ENCODE measurements at places on chromosomes 6 and 20.

- DNase-seq: no peak
Observed at GRCh38 chr20:43682446-43682845, 15.5 kb downstream of the MYBL2 start.

DNA sequence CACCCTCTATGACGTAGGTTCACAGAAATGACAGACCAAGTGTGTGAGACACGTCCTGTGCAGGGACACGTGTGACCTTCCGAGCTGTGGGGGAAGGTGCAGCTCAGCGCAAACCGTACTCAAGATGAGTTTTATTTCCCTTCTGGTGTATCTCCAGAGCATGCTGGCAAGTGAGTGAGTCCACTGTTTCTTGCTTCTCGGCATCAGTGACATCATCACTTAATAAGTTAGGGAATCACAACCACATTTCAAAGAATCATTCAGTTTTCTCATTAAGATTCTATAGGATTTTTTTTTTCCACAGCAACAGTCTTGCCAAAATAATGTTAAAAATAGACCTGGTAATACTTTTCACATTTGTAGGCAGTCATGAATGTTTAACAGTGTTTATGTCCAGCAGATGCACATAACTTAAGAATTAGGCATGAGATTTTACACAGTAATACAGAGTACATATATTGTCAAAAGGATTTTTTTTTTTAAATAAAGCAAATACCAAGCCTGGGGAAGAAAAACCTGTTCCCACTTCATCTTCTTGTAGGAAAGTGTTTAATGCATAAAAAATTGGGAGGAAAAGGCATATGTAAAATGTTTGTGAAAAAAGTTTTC is 417.8 kb downstream of the CDC5L start:
- no peak for DNase-seq

DNA sequence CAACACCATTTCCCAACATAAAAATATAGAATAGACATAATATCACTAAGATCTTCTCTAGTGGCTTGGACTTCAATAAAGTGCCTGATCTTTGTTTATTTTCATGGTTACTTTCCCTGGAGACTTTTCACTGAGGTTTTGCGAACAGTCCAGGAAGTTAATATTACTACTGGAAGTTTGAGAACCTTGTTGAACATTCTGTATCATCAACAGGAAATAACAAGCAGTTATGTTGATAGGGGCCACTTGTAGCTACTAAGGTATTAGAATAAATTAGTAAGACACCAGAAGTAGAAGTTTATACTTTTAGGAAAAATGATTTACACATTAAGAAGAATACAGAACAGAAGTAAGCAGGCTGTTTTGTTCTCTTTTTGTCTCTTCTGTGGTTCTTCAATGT is 180.2 kb downstream of the TFAP2B start:
- no peak for DNase-seq

- DNase-seq: no peak
Observed at GRCh38 chr20:25017257-25017803, 24.8 kb upstream of the APMAP start.

- DNase-seq: no peak
Observed at GRCh38 chr6:44129841-44130322, 2.5 kb downstream of the TMEM63B start.

DNA sequence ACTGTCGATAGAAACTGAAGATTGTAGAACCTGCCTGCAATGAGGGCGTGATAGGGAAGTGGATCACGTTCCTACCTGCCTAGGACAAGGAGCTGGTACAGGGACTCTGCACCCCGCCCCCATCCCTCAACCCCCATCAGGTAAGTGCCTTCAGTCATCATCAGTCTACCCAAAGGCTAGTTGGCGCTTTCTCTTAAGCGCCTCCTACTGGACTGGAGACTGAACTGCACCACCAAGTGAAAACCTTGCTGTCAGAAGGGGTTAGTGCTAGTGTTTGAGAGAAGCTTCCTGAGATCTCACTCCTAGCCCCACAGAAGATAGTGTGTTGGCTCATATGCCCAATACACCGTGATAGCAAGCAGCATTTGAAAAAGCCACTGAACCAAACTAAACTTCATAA is 706.5 kb upstream of the MAN1A1 start:
- peak; percentile 10 for DNase-seq

GRCh38 chr6:157823528-157824370 is 703 bp downstream of the SNX9 start:
- peak; percentile 76 for DNase-seq

GRCh38 chr20:59723607-59724456 is 119.5 kb downstream of the PHACTR3 start:
- DNase-seq: no peak

DNA sequence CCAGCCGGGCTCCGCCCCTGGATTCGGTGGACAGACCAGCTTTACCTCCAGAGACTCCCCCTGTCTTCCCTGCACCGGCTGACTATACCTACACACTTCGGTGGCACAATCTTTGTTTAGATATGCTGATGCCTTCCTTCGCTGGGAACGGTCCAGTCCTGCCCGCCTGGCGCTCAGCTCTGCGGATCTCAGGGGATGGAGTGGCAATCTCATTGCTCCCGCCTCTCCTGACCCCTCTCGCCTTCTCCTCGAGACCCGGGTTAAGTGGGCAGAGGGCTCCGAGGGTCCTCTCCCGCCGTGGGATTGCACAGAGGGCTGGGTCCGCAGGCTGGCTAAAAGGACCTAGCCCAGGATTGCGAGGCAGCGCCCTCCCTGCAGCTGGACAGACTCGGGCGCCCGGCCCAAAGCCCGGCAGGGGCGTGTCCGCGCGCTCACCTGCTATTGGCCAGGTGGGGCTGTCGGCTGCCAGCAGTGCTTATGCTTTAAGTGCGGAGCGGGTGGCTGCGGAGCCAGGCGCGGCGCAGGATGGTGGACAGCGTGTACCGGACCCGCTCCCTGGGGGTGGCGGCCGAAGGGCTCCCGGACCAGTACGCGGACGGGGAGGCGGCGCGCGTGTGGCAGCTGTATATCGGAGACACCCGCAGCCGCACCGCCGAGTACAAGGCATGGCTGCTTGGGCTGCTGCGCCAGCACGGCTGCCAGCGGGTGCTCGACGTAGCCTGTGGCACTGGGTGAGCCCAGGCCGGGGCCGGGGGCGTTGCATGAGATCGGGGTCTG is at the start of gene GNMT:
GNMT (plus strand) TSS at position 512 of the 777 bp plus-strand sequence; CDS start at position 526, 14 bp downstream.
- peak; percentile 27 for DNase-seq

GRCh38 chr6:157965387-157965786 is 16.3 kb upstream of the SYNJ2 start:
- DNase-seq: no peak

- DNase-seq: no peak
Observed at GRCh38 chr6:33990061-33990541, 155.8 kb downstream of the GRM4 start.

DNA sequence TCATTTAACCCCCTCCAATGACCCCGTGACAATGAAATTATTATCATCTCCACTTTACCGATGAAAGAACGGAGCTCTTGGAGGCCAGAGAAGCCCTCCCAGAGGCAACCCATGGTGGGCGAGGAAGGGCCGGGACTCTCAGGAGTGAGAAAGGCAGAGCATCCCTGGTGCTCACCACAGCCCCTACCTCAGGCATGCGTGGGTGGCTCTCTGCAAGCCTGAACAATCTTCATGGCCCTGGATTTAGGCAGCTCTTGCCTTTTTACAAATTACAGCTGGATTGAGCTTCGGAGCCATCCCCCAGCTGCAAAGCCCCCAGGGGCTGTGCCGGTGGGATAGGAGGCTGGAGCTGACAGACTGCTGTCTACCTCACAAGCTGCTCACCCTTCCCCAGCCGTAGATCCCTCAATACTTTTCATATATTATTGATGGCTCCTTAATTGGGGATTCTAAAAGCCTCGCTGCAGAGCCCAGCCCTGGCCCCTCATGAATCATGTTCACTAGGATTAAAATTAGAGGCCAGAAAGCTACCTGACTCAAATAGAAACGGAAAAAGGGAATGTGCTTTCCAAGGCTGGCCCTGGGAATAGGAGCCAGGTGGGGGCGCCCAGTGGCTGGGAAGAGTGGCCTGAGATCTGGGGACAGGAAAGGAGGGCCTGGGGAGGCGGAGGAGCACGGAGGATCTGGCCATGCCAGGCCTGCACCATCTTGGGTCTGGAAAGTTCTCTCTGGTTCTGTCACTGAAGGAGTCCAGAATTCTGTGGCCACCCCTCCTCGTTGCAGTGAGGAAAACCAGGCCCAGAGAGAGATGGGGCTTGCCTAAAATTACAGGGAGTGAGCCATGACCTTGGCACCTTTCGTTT is 29.1 kb downstream of the CPNE5 start:
- no peak for DNase-seq

DNA sequence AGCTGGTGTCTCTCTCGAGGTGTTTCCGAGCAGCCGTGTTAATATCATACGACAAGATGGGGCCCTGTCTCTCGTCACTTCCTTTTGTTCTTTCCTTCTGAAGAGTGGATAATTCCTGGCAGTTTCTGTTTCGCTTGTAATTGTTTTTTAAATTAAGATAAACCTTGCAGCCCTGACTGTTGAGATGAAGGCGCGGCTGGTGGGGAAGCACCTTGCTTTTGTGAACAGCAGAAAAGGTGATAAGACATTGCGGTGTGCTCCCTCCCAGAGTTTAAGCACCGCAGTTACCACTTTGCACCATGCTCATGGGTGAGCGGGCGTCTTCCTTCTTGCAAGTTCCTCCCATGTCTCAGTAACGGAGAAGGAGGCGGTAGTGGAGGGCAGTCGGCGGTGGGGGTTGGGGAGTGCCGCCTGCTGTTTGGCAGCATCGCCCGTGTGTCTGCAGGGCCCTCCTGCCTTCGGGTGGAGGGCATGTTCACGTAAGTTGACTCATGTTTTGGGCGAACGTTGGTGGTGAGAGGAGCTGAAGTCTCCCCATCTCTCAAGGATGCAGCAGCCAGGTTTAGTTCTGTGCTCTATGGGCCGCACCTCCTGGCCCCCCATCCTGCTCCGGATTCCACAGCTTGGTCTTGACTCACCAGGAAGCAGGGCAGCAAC is 345.9 kb downstream of the TAF4 start:
- peak; percentile 41 for DNase-seq

DNA sequence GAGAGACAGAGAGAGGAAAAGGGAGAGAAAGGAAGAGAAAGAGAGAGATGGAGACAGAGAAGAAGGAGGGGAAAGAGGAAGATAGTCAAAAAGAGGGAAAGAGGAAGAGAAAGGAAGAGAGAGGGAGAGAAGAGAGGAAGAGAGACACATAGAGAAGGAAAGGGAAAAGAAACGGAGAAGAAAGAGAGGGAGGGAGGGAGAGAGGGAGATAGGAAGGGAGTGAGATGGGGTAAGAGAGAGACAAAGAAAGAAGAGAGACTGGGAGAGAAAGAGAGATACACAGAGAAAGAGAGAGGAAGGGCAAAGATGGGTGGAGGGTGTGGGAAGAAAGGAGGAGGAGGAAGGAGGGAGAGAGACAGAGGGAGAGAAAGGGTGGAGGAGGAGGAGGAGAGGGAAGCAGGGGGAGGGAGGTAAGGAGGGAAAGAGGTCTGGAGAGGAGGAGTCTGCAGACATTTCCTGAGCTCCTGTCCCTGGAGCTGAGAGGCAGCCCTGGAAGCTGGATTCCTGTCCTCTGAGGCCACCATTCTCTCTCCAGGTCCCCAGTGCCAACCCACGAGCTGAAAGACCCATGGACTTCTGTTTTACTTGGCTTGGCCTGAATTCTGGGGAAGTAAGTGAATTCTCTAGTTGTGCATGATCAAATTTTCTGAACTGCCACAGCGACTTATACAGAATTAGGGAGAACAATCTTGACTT is 9.9 kb downstream of the FOXF2 start:
- DNase-seq: no peak

DNA sequence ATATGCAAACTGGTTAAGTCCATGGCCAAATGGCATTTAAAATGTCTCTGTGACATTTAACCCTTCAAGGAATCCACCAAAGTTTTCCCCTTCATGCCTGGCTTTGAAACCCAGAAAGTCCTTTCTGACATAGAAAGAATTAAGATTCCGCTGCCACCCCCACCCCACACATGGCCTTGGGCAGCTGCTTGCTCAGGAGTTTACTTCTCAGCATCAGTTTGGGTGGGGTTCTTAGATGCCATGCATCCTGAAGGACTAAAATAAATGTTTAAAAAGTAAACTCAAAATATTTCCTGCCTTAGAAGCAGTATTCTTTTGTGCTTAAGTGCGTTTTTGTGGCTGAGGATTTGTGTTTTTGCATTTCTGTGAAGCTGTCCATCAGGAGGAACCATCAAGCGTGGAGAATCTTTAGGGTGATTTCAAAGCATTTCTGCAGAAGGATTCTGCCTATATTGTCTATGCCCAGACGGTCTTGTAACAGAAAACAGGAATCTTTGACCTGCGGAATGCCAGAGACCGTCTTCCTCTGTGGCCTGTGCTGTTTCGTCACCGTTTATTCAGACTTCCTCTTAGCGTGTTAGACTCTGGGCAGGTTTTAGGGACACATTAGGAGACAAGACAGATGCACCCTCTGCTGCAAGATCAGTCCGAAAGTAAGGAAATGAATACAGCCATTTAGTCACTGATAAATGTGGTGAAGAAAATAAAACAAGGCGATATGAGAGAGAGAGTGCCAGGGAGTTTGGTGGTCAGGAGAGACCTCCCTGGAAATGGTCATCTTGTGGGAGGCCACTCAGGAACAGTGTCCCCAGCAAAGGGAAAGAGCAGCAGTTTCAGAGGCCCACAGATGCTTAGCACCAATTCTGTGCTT is 6.2 kb downstream of the DUSP22 start:
- DNase-seq: no peak

DNA sequence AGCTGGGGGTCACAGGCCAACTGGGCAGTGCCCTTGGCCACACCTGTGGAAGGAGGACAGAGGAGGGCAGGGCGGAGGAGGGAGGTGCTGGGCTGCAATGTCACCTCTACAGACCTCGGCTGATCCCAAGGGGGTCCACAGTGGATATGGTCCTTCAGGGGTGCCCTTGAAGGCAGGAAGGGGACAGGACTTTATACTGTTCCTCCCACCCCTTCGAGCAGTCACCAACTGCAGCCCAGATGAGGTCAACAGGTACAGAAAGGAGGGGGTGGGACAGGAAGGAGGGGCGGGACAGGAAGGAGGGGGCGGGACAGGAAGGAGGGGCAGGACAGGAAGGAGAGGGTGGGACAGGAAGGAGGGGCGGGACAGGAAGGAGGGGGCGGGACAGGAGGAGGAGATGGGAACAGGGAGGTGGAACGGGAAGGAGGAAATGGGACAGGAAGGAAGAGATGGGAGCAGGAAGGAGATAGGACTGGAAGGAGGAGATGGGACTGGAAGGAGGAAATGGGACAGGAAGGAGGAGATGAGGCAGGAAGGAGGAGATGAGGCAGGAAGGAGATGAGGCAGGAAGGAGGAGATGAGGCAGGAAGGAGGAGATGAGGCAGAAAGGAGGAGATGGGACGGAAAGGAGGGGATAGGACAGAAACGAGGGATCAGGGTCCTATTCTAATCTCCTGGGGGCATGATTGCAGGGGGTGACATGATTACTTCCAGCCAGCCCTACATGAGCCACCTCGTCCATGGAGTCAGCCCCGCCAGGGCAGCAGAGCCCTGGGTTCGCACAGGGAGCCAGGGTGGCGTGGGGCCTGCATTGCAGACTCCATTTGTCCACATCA is 19.4 kb upstream of the MRGBP start:
- peak; percentile 82 for DNase-seq

- no peak for DNase-seq
Observed at GRCh38 chr6:157961153-157961831, 20.4 kb upstream of the SYNJ2 start.

Measured in activated CD4-positive, alpha-beta T cell treated with anti-CD3 and anti-CD28 coated beads, Interleukin-2, amount 10 ng/mL, durations not matched to agents 7 days and 5 days (primary cell).